AG09319 (cell line): ENCODE measurements at places on chromosomes 16 and 17.

GRCh38 chr17:51869387-51869786, 289.1 kb downstream of the CA10 start:
- no peak for DNase-seq

DNA sequence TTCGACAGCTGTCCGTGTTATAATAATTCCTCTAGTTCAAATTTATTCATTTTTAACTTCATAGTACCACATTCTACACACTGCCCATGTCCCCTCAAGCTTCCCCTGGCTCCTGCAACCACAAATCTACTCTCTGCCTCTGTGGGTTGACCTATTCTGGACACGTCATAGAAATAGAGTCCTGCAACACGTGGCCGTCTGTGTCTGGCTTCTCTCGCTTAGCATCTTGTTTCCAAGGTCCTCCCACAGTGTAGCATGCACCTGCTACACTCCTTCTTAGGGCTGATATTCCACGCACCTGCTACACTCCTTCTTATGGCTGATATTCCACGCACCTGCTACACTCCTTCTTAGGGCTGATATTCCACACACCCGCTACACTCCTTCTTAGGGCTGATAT, 16.5 kb downstream of the SCGB1C2 start:
- no peak for DNase-seq

DNA sequence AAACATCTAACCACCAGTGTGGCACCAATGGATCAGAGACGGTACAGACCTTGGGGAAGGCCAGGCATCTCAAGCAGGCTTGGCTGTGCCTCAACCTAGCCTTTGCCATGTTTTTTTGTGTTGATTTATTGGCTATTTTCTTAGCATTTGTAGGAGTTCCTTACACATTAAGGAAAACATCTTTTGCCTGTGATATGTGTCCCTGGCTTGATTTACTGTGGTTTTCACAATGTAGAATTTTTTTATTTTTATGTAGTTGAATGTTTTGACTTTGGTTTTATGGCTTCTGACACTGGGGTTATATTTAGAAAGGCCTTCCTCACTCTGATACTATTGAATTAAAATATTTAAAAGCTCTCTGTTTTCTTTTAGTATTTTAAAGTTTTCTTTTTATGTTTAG, 132.6 kb downstream of the ZNF423 start:
- DNase-seq, result no peak

GRCh38 chr16:73447846-73448245, 399.9 kb upstream of the ZFHX3 start:
- no peak for DNase-seq

- no peak for DNase-seq
Observed at GRCh38 chr17:3759597-3760216, 36.0 kb downstream of the HASPIN start.
